ENCODE measurements at places on chromosomes 12 and 14. TPM values are rescaled to one million over a fixed set of nuclear protein-coding genes. Genes with fewer than 3 reads are reported as not detected.

DNA sequence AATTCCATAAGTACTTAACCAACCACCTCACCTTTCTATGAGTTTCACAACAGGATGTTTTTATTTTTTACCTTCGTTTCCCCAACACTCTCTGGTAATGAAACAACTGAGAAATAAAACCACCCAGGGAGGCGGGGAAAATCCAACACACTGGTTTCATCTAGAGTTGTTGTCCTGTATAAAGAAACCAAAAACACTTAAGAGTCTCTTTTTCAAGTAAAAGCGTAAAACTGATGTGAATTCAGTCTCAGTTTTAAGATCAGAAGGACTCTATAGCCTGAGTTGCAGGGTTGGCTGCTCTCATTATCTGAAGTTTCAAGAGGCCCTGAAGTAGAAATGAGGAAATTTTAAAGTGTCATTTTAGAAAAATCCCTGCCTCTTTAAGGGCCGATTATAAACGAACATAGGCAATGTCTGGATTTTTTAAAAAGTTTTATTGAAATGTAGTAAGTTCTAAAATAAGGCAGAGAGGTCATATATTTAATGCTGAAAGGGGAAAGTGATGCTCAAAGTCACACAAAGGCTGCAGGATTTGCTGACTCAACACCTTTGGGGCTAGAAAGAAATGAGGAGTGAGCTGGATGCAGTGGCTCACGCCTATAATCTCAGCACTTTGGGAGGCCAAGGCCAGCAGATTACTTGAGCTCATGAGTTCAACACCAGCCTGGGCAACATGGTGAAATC lies 27.2 kb downstream of the HIGD1C start:
- DNase-seq = no peak

DNA sequence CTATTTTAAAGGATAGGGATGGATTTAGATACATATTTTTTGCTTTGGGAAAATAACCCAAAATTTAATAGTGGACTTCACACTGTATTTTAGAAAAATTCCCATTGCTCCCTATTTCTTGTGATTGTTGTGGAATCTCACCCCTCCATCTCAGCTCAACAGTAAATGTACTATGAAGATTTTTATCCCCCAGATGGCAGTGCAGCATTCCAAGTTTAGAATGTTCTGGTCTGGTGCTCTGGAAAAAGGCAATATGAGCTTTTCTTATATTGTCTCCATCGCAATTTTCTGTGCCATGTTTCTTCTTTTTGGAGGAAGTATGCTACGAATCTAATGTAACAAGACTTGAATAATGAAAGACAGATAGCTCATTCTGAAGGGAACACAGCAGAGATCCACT lies 471.7 kb upstream of the SYT1 start:
- DNase-seq = no peak

DNA sequence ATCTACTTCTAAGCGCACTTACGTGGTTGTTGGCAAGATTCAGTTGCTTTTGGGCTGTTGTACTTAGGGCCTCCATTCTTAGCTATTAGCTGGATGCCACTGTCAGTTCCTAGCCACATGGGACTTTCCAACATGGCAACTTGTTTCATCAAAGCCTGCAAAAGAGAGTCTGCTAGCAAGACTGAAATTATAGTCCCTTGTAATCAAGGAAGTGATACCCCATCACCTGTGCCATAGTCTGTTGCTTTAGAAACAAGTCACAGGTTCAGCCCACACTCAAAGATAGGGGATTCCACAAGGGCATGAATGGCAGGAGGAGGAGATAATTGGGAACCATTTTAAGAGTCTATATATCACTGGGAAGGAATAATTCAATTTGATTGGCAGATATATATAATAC lies 27.1 kb upstream of the SLC17A8 start:
- DNase-seq = no peak

Gene TSHR
- not detected for total RNA-seq

DNA sequence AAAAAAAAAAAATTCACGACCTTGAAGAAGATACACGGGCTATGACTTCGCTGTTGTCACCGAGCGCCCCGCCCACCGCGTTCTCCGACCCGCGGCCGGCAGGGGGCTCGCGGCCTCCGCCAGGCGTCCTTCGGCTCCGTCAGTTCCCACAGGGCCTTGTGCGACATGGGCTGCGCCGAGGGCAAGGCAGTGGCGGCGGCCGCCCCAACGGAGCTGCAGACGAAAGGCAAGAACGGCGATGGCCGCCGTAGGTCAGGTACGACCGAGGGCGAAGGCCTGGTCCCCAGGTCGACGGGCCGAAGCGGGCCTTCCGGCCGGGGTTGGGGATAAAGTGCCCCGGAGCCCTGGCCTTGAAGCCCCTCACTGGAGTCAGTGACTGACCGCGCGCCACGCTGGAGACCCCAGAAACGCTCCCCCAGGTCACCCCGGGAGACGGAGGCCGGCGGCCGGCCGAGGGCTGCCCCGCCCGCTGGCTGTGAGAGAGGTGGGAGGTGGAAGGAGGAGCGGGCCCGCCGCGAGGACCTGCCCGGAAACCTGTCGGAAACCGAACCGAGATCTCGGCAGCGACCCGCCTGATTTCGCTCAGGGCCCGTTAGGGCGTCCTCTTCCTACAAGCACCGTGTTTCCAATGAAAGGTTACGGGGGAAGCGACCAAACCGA lies at the start of gene TXNRD1:
Gene TXNRD1, plus strand, starts transcription at position 142 of the 660 bp plus-strand sequence. Its CDS starts 24 bp downstream, at position 166.
- peak; percentile 80 for DNase-seq

Gene RIMKLB
- 34.0 TPM for total RNA-seq

DNA sequence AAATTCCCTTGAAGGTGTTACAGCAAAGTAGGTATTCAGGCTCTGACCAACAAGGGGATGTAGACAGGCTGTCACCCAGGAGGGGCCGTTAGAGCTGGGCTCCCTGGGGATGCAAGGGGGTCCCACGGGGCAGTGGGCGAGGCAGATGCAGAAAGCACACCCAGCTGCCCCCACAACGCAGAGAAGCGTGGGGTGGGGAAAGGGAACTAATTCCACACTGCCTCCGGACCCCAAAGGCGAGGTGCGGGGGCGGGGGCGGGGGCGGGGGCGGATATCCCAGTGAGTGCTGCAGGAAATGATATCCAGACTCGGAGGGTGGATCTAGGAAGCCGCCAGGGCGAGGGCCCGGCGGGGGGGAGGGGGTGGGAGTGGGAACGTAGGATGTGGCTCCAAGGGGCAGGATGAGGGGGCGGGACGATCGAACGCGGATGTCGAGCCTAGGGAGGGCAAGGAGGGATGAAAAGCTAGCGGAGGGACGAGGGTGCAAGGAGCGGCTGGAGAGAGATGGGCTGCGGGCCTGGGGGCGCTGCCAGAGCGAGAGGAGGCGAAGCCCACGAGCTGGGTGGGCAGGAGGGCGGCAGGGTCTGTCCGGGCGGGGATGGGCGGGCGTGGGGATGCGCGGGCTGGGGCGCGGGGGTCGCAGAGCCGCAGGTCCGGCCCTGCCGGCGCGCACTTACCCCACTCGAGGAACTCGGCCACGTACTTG lies 874 bp downstream of the CDC42BPB start:
- no peak for DNase-seq

Gene OLR1
- total RNA-seq = 10.1 TPM

GRCh38 chr12:57496822-57497221 lies 9.0 kb downstream of the MARS1 start:
- DNase-seq = no peak

GRCh38 chr14:83196236-83196635 lies 1662.6 kb upstream of the SEL1L start:
- DNase-seq = no peak

Gene TMEM116
- total RNA-seq = 18.3 TPM

- no peak for DNase-seq
Measured at GRCh38 chr14:90040411-90040810, 21.4 kb upstream of the KCNK13 start.

DNA sequence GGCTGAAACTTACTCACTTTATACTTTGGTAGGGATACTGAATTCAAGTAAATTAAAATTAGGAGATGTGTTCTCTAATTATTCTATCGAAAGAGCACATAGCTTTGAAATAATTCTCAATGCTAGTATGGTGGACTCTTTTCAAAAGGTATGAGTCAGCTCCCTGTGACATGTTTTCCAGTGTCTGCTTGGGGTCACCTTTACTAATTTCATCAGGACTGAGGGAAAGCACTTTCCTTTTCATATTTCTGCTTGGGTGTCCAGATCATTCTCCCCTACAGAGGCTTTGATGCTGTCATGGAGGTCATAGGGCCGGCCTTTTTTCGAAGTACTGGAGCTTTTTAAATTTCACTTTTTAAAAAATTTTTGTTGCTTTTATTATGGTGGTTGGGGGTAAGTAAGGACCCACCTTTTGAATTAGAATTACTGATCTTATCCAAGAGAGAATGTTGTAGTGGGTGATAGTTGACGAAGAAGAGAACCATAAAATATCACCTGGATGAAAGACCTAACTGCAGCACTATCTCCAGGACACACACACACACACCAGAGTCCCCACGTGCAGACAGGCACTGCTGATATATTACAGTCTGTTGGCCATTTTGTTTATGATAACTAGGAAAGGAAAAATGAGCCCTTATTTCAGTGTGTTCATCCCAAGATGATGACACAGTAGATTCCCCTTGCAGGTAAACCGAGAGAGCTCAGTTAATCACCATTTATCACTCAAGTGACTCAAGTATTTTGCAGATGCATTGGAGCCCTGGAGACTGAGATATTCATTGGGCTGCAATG lies 558.6 kb downstream of the DIO2 start:
- no peak for DNase-seq

DNA sequence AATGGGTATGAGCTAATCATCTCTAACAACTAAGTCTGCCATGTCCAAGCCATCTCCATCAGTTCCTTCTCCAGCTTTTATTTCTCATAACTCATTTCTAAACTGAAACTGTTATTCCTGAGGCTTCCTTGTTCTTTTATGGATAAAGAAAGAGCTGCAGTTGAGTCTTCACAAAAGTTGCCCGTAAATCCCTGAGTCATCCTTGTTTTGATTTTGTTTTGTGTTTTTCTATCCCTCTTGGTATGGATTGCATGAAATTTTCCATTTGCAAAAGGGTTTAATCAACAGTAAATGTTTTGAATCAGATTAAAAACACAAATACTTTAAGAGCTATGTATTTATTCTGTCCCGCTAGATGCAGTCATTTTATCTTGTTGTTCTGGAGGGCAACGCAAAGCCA lies 290.6 kb downstream of the EGLN3 start:
- no peak for DNase-seq

DNA sequence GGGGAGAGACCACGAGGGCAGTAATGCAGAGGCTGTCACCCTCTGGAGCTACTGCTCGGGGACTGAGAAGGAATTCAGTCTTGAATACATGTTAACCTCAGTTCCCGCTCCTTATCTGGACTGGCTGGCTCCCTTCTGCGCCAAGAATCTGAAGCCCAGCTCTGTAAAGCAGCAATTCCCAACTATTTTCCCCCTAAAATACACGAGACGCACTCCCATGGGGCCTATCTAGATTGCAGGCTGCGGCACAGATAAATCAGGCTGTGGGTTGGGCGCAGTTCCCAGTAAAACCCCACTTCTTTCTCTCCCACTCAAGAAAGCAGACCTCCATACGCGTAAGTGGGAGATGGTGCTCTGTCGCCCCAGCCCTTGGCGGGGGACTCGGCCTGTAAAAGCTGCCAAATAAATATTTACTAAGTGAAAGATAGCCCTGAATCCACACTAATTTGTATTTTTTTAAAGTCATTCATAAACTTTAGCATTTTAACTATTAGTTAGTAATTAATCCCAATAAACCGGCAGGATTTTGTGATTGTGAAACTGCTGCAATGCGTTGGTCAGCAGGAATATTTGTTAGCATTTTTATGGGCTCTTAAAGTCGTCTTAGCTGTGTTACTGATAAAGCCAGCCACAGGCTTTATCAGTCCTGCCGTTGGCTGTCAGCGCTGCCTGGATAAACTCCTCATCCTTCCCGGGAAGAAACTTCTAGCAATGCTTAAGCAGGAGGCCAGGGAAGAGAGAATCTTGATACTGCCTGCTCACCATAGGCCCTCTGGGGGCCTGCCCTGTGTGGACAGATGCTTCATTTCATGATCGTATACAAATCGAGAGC lies 17.8 kb downstream of the FBXL14 start:
- peak; percentile 46 for DNase-seq

DNA sequence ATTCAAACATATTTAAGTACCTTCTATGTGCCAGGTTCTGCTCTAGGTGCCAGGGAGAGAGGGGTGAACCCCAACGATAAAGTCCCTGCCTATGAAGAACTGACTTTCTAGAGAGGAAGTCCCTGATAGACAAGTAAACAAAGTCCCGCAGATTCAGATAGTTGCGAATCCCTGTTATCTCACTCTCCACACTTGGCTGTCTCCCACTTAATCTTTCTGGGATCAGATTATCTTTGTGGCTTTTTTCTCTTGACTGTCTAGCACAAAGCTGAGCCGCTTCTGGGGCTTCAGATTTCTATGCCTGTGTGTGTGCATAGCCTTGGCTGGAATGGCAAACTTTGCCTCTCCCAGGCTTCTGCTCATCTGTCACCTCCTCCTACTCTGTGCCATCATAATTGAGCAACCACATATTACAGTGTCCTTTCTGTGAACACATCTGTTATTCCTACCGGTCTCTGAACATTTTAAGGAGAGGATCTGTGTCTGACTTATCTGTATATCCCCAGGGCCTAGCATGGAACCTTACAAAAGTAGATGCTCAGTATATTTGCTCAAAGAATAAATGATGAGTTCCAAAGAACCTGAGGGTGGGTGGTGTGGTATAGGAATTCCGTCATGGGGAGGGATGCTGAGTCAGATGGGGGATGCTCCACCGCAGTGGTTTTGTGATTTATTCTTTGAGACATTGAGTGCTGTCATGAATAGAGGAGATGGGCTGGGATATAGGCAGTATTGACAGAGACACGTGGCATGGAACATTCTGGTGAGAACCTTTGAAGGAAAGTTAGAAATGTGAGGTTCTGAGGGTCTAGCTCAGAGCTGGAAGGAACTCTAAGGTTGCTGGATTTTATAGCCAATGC lies 28.5 kb downstream of the RGS6 start:
- DNase-seq = no peak

DNA sequence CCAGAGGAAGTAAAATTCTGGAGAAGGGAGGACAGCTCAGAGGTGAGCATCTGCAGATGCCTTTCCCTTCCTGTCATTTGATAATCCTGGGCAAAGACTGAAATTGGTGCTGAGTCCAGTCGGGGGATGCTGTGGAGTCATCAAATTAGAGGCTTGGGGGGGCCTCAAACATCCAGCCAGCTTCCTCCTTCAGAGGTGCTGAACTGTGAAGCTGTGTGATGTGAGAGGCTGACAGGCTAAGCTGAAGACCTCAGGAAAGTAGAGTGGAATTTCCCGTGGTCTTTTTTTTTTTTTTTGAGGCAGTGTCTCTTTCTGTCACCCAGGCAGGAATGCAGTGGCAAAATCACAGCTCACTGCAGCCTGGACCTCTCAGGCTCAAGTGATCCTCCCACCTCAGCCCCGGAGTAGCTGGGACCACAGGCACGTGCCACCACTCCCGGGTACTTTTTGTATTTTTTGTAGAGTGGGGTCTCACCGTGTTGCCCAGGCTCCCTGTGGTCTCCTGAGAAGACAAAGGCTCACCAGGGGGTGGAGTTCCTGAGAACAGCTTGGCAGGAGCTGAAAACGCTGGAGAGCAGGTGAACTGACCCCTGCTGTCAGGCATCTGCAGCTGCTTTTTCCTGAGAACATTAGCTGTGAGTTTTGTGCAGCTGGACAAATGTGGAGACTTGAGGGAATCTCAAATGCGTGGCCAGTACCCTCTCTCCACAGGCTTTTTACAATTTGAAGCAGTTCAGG lies 6.1 kb upstream of the TCL1B start:
- no peak for DNase-seq

GRCh38 chr14:68379510-68380328 lies 413.1 kb downstream of the ZFP36L1 start:
- no peak for DNase-seq

- DNase-seq = no peak
Measured at GRCh38 chr12:119025786-119026185, 44.4 kb downstream of the SRRM4 start.

Gene TC2N
- 104 TPM for total RNA-seq

- DNase-seq = no peak
Measured at GRCh38 chr12:132729541-132730320, 19.1 kb downstream of the PGAM5 start.
